Activated CD4-positive, alpha-beta T cell treated with anti-CD3 and anti-CD28 coated beads, Interleukin-2, amount 10 ng/mL, durations not matched to agents 7 days and 5 days (primary cell): ENCODE measurements at places on chromosomes 13 and 19.

- no peaks in the 10 kb centered on the region for H3K36me3 ChIP-seq
- no peak overlapping the region for H3K27ac ChIP-seq
- peak overlapping the region; percentile 27 for H3K4me3 ChIP-seq
- H3K27me3 ChIP-seq = peaks cover 32% of the 10 kb centered on the region
- no peak for DNase-seq
Measured at GRCh38 chr19:4597278-4597974, 37.9 kb upstream of the SEMA6B start.

DNA sequence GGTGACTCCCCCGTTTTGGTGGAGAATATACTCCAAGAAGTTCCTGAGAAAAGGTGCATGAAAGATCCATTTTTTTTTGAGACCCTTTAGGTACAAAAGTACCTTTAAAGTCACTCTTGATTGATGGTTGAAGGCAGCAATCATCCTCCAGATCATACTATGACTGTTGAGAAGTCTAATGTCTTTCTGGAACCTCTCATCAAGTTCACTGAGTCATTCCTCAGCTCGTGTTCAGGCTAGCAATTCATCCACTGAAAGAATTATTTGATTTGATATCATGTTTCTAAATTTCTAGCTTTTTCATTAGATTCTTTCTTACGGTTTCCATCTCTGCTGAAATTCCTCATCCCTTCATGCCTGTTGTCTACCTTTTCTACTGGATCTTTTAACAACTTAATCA, 65.1 kb upstream of the GJB6 start:
- no peak overlapping the region for H3K4me3 ChIP-seq
- no peaks in the 10 kb centered on the region for H3K4me1 ChIP-seq
- H3K36me3 ChIP-seq = no peaks in the 10 kb centered on the region
- H3K27me3 ChIP-seq = peaks cover 20% of the 10 kb centered on the region
- no peak for DNase-seq
- H3K27ac ChIP-seq = no peak overlapping the region

DNA sequence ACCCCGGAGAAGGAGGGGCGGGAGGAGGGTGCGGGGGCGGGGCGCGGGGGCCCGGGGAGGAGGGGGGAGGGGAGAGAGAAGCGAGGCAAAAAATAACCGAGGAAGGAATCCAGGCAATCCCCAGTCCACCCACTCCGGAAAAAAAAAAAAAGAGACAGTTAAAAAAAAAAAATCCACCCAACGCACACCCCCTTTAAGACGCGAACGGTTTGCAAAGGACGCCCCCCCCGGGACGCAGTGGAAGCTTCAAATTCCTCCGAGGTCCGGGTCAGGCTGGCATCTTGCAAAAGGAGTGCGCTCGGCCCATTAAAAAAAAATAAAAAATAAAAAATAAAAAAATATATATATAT, at the start of gene CACNA1A:
Gene CACNA1A, minus strand, starts transcription at position 9 of the 350 bp plus-strand sequence. CDS start 255 bp downstream, outside the sequence.
- H3K27ac ChIP-seq = no peak within 1 kb of the TSS
- H3K4me1 ChIP-seq = no peaks in the 10 kb centered on the region
- peaks cover 55% of the 10 kb centered on the region for H3K27me3 ChIP-seq
- H3K36me3 ChIP-seq = no peaks in the 10 kb centered on the region

GRCh38 chr19:15672580-15673175, at the start of gene CYP4F12:
TSS of gene CYP4F12 (plus strand) at chr19:15673087. CDS start at chr19:15673530, 443 bp downstream.
- no peak within 1 kb of the TSS for H3K4me3 ChIP-seq
- no peak within 1 kb of the TSS for H3K27ac ChIP-seq
- no peaks in the 10 kb centered on the region for H3K4me1 ChIP-seq
